ENCODE measurements at places on chromosomes 2 and 18.

- no peak for DNase-seq
- no peaks in the 10 kb centered on the region for H3K36me3 ChIP-seq
- no peaks in the 10 kb centered on the region for H3K27me3 ChIP-seq
- no peaks in the 10 kb centered on the region for H3K4me1 ChIP-seq
These were observed 46.5 kb downstream of the MAPRE2 start for GRCh38 chr18:35087726-35088125.

- H3K27me3 ChIP-seq = no peaks in the 10 kb centered on the region
- no peak overlapping the region for H3K4me3 ChIP-seq
- no peaks in the 10 kb centered on the region for H3K36me3 ChIP-seq
These were observed 69.9 kb downstream of the CYP26B1 start for GRCh38 chr2:72077702-72078169.

DNA sequence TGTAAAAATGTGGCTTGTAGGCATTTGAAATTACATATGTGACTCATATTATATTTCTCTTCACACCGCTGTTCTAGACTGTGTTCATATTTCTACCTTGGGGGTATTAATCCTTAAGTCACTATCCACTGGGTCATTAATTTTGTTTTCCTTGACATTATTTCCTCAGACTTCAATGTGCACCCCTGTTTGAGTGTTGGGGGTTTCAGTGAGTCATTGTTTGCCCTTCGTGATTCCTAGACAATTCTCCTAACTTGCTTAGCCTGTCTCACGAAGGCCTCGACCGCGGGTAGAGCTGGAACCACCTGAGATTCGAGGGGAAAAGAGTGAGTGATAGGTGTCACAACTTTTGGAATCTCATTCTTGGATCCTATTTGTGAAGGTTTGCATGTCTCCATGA lies 35.1 kb downstream of the NPAS2 start:
- H3K27ac ChIP-seq = no peak overlapping the region
- peaks cover 3% of the 10 kb centered on the region for H3K27me3 ChIP-seq
- H3K4me1 ChIP-seq = no peaks in the 10 kb centered on the region
- no peaks in the 10 kb centered on the region for H3K36me3 ChIP-seq
- H3K4me3 ChIP-seq = no peak overlapping the region

- peaks cover 47% of the 10 kb centered on the region for H3K4me1 ChIP-seq
- peak; percentile 80 for DNase-seq
- no peaks in the 10 kb centered on the region for H3K27me3 ChIP-seq
- no peaks in the 10 kb centered on the region for H3K36me3 ChIP-seq
- H3K27ac ChIP-seq = peak overlapping the region; percentile 74
These were observed 18.5 kb downstream of the PMAIP1 start for GRCh38 chr18:59918320-59918755.

GRCh38 chr2:21924640-21925285 lies 801.0 kb downstream of the TDRD15 start:
- H3K36me3 ChIP-seq = no peaks in the 10 kb centered on the region
- H3K4me3 ChIP-seq = no peak overlapping the region
- H3K4me1 ChIP-seq = no peaks in the 10 kb centered on the region
- no peaks in the 10 kb centered on the region for H3K27me3 ChIP-seq
- DNase-seq = peak; percentile 12

DNA sequence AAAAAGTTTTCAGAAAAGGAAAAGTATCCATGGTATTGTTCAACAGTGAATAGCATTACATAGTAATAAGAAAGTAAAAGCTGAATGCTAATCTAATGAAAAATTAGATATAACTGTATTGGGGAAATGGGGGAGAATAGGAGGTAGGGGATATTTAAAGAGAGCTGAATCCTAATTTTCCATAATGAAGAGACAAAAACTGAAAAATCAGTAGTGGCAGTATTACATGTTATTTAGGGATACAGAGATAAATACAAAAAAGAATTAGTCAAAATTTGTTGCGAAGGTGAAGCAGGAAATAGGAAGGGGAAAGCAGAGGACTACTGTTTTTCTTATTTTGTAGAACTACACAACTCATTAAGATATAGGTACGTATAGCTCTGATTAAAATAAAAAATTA lies 9.1 kb downstream of the TANK start:
- 0 out of 2 replicates have a peak overlapping the region, but pooled peaks have one; percentile 48 for H3K27ac ChIP-seq
- no peak overlapping the region for H3K4me3 ChIP-seq
- H3K4me1 ChIP-seq = peaks cover 64% of the 10 kb centered on the region

- H3K27ac ChIP-seq = no peak overlapping the region
- no peaks in the 10 kb centered on the region for H3K4me1 ChIP-seq
These were observed 175.8 kb downstream of the LOXHD1 start for GRCh38 chr18:46481048-46481846.

GRCh38 chr2:41697389-41697788 lies 350.4 kb upstream of the PKDCC start:
- H3K36me3 ChIP-seq = no peaks in the 10 kb centered on the region
- H3K27me3 ChIP-seq = peaks cover 4% of the 10 kb centered on the region
- no peaks in the 10 kb centered on the region for H3K4me1 ChIP-seq
- no peak overlapping the region for H3K4me3 ChIP-seq
- no peak overlapping the region for H3K27ac ChIP-seq

DNA sequence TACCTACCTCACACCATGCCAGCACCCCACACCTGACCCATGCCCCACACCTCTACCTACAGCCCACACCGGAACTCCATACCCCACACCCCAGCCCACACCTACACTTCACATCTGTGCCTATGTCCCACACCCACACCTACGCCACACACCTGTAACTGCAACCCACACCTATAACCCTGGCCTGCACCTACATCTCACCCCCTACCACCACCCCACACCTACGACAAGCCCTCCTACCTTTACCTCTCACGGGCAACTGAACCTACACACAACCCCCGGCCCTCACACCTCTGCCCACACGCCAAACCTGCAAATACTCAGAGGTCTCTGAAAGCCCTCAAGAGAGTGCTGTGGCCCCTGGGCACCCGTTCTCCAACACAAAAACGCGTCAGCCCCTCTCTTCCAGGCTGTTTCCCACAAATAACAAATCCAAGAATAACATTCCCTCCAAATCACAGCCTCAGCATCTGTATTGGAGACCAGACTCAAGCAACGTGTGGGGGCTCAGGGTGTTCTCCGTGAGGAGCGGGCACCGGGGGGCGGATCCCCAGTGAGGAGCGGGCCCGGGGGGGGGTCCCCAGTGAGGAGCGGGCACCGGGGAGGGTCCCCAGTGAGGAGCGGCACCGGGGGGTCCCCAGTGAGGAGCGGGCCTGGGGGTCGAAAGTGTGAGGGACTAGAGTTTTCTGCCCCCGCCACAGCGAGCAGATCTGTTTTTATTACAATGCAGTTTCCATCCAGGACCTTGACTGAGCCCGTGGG lies 33.4 kb downstream of the SLC66A2 start:
- no peak for DNase-seq
- no peak overlapping the region for H3K27ac ChIP-seq
- no peaks in the 10 kb centered on the region for H3K27me3 ChIP-seq
- no peaks in the 10 kb centered on the region for H3K4me1 ChIP-seq
- H3K4me3 ChIP-seq = no peak overlapping the region
- H3K36me3 ChIP-seq = no peaks in the 10 kb centered on the region

- no peak overlapping the region for H3K4me3 ChIP-seq
- H3K27me3 ChIP-seq = no peaks in the 10 kb centered on the region
- DNase-seq = no peak
These were observed 45.8 kb upstream of the CDKL4 start for GRCh38 chr2:39289609-39290008.

- no peaks in the 10 kb centered on the region for H3K4me1 ChIP-seq
- no peaks in the 10 kb centered on the region for H3K27me3 ChIP-seq
- no peak for DNase-seq
- no peak overlapping the region for H3K27ac ChIP-seq
- no peak overlapping the region for H3K4me3 ChIP-seq
These were observed 67.9 kb downstream of the SLC9A4 start for GRCh38 chr2:102540882-102541281.

DNA sequence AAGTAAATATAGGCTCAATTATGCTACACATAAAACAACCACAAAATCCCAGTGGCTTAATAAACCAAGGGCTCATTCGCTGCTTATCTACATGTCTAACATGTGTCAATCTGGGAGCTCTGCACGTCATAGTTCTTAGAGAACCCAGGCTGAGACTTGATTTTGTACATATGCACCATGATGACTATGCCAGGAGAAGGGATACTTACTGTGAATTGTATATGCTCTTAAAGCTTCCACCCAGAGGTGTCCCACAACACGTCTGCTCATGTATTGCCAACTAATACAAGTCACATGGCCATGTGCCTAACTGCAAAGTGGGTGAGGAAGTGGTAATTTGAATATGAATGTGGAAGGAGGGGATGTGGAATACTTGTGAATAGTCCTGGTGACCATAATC lies 262.1 kb downstream of the CPS1 start:
- no peak overlapping the region for H3K27ac ChIP-seq
- no peaks in the 10 kb centered on the region for H3K4me1 ChIP-seq
- no peaks in the 10 kb centered on the region for H3K27me3 ChIP-seq
- no peak overlapping the region for H3K4me3 ChIP-seq

- H3K4me1 ChIP-seq = no peaks in the 10 kb centered on the region
- H3K36me3 ChIP-seq = no peaks in the 10 kb centered on the region
- no peaks in the 10 kb centered on the region for H3K27me3 ChIP-seq
- H3K4me3 ChIP-seq = no peak overlapping the region
- no peak for DNase-seq
These were observed 251.4 kb downstream of the KLHL29 start for GRCh38 chr2:23636426-23636825.

GRCh38 chr2:64232266-64232665 lies 88.0 kb upstream of the PELI1 start:
- no peak overlapping the region for H3K4me3 ChIP-seq
- no peaks in the 10 kb centered on the region for H3K27me3 ChIP-seq
- no peak for DNase-seq

GRCh38 chr2:30149976-30150375 lies 3.2 kb downstream of the YPEL5 start:
- no peak for DNase-seq
- peak overlapping the region; percentile 36 for H3K27ac ChIP-seq
- peak overlapping the region; percentile 50 for H3K4me3 ChIP-seq

DNA sequence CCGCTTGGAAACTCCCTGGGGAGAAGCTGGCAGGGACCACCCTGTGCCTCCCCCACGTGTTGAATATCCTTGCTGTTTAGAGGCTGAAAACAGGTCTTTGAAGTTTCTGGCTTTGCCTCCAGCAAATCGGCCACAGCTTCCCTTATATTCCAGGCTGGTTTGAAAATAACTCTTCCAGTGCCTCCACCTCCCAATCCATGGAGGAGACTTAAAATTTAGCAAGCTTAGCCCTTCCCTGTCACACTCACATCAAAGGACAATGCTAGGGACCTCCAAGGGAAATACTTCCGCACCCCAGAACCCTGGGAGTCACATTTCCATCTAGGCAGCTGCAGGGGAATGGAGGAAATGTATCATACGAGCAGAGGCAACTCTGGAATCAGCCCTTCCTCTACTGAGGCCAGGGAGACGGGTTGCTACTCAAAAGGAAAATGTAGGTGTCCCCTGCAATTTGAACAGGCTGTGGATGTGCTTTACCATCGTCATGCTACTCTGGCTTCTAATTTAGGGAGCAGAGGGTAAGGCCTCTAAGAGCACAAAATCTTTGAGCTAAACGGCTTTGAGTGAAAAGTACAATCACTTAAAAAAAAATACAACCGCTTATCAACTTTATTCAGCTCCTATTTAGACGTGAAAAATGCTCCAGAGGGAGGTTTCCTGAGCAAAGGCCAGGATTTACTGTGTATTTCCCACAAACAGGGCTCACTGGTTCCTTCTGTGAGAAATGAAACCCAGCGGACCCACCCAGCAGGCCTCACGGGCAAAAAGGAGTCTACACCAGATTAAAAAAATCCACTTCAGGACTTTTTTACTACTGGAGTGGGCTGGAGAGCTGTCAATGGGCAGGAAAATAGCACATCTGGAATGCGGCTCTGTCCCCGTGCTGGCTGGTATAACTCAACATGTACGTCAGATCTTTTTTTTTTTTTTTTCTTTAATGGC lies 49.4 kb upstream of the PKDCC start:
- H3K4me3 ChIP-seq = no peak overlapping the region
- no peaks in the 10 kb centered on the region for H3K4me1 ChIP-seq
- H3K36me3 ChIP-seq = no peaks in the 10 kb centered on the region
- no peaks in the 10 kb centered on the region for H3K27me3 ChIP-seq
- DNase-seq = no peak

DNA sequence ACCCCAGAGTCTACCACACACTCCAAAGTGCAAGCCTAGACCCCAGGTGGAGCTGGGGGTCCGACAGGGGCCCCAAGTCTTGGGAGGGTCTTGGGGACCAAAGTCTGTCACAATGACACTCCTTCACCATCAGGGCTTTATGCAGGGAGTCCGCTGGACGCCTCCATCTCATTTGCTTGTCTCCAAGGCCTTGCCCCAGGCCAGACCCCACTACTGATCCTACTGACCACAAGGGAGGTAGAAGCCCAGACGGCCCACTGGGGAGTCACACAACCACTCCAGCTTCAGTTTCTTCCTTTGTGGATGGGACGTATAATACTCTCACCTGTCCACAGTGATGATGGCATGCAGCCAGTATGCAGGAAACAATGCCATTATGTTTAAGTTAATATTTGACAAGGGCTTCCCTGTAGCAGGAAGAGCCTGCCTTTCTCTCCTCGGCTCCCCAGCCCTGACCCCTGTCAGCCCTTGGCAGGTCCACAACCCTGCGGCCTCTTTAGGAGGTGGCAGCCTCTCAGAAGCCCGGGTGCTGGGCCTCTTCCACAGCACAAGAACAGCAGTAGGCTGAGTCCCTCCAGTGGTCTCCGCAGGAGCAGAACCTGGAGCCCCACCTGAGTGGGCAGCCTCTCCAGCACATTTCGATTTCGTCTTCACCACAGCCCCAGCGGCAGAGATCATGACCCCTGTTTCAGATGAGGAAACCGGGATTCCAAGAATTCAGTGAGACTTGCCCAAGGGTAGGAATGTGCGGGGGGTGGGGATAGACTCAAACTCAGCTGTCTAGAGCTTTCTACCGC lies 6.5 kb downstream of the BIN1 start:
- no peak for DNase-seq
- H3K36me3 ChIP-seq = no peaks in the 10 kb centered on the region
- no peak overlapping the region for H3K27ac ChIP-seq
- H3K4me3 ChIP-seq = no peak overlapping the region
- peaks cover 2% of the 10 kb centered on the region for H3K27me3 ChIP-seq
- H3K4me1 ChIP-seq = no peaks in the 10 kb centered on the region
